ENCODE measurements at places on chromosomes 13 and 19.

GRCh38 chr13:73522937-73523336 lies 464.1 kb downstream of the KLF5 start:
- no peak for DNase-seq

GRCh38 chr19:52217576-52217975 lies 27.7 kb downstream of the PPP2R1A start:
- no peak for DNase-seq

DNA sequence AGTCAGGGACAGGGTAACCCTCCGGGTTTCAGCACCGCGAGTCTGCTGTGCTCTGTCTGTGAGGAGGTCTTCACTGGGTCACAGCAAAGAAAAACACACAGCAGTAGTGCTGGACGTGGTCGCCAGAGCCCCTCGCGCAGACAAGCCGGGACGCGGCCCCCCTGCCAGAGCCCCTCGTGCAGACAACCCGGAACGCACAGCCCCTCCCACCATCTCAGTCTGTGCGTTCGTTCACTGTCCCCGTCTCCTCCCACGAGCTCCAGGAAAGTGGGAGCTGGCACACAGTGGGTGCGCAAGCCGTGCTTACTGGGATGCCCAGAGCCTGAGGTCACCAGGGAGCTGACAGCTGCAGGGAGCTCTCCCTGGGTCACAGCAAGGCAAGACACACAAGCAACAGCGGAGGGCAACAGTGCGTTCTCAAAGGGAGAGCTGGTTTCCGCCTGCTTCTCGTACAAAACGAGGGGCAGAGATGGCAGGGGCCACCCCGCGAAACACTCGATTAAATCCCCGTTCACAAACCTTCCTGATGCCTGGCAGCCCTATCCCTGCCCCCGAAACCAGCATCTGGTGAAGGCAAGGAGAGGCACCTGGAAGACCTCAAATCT lies 3.2 kb upstream of the PLPP2 start:
- no peak for DNase-seq

- peak; percentile 5 for DNase-seq
These were observed 91.8 kb downstream of the UBL3 start for GRCh38 chr13:29758531-29759114.

DNA sequence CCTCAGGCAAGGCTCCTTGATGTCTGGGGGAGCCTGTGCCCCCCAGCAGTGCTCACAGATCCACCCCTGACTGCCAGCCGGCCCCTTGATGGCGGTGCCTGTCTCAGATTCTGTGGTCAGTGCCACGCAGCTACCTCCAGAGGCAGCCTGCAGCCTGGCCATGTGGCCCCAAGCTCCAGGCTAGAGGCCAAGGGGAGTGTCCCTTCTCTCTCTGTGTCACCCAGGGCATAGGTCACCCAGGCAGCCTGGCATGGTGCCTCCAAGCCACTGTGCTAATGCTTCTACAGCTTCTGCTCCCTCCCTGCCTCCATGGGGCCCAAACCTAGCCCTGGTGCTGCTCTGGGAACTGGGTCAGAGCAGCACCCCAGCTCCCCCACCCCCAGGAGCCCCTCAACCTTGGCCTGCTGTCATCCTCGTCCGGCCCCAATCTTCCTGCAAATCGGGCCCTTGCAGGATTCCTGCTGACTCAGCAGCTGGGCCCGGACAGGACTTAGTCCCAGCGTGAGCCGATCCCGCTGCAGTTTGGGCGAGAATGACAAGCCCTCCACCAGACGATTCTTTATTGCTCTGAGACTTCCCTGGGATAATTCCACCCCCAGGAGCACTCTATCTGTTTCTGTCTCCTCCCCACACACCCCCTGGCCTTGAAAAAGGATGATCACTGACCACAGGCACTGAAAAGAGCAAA lies 2.8 kb upstream of the ARL11 start:
- no peak for DNase-seq

GRCh38 chr13:69300131-69300530 lies 807.5 kb upstream of the ATXN8OS start:
- no peak for DNase-seq

- no peak for DNase-seq
These were observed at the start of gene FLT1 for GRCh38 chr13:28494778-28495537. Gene FLT1 (minus strand): TSS chr13:28495128. CDS start chr13:28494843, 285 bp downstream.

DNA sequence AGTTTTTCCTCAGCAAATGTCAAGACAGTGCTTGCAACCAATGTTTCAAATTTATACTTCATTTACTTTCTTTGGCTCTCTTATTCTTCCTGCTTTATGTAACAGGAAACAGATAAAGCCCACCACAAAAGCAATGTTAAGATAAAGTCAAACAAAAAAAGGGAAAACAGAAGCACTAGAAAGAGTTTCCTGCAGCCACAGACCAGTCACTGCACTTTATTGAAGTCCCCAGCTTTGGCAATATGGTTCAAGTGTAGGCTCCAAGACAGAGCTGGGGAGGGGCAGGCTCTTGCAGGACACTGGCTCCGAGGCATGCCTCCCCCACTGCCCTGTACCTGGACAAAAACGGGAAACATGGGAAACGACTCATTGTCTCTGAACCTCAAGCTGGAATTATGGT lies 15.3 kb upstream of the CDC16 start:
- DNase-seq, result no peak

- no peak for DNase-seq
These were observed 96.1 kb upstream of the UQCRFS1 start for GRCh38 chr19:29308977-29309590.
